ENCODE measurements at places on chromosomes 4 and X.

- no peak for DNase-seq
These were observed 72.0 kb downstream of the JAKMIP1 start for GRCh38 chr4:6128221-6128850.

DNA sequence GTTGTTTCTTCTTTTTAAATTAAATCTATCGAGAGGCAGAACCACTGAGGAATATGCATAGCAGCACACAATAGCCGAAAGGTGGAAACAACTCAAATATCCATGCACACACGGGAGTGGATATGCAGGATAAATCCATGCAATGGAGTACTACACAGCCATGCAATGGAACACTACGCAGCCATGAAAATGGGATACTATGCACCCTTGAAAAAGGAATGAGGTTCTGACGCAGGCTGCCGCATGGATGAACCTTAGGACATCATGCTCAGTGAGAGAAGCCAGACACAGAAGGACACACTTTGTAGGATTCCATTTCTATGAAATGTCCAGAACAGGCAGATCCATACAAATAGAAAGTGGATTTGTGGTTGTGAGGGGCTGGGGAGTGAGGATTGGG lies 18.4 kb upstream of the P2RY8 start:
- no peak for DNase-seq

GRCh38 chr4:55381502-55381901 lies 14.3 kb upstream of the TMEM165 start:
- no peak for DNase-seq

DNA sequence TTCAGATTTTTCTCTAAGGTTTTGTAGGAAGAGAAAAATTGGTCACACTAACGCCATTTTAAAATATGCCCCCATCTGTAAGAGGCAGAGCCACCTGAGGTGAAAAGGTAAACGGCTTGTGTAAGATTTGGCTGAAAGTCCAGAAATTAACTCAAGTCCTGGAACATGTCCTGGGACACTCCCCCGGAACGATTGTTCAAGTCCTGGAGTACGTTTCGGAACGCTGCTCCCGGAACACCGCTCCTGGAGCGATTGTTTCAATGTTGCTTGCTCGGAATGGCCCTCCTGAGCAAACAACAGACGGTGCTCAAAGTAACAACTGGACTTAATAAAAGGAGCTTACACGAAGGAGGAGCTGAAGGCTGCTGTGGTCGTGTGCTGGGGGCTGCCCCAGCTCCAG lies 796.5 kb upstream of the SLIT2 start:
- DNase-seq, result no peak

DNA sequence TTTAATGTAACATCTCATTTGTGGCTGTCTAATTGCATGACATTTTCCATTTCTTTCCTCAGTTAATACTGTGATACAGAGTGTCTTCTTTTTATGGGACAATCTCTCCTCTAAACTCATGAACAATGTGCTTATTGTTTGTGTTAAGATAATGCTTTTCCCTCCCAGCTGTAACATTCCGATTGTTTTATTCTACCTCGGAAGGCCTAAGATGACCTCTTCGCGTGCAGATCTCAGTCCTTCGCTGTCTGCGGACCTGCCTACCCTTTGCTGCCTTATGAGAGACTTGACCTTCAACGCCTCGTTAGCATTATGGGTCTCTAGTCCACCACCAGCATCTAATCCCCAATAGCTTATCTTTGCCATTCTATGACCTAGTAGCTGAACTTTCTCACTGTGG lies 29.8 kb upstream of the ZFP42 start:
- no peak for DNase-seq

- no peak for DNase-seq
These were observed 16.1 kb downstream of the ABCD1 start for GRCh38 chrX:153740631-153741222.

GRCh38 chrX:76555816-76556215 lies 128.3 kb downstream of the MAGEE1 start:
- peak; percentile 0 for DNase-seq

DNA sequence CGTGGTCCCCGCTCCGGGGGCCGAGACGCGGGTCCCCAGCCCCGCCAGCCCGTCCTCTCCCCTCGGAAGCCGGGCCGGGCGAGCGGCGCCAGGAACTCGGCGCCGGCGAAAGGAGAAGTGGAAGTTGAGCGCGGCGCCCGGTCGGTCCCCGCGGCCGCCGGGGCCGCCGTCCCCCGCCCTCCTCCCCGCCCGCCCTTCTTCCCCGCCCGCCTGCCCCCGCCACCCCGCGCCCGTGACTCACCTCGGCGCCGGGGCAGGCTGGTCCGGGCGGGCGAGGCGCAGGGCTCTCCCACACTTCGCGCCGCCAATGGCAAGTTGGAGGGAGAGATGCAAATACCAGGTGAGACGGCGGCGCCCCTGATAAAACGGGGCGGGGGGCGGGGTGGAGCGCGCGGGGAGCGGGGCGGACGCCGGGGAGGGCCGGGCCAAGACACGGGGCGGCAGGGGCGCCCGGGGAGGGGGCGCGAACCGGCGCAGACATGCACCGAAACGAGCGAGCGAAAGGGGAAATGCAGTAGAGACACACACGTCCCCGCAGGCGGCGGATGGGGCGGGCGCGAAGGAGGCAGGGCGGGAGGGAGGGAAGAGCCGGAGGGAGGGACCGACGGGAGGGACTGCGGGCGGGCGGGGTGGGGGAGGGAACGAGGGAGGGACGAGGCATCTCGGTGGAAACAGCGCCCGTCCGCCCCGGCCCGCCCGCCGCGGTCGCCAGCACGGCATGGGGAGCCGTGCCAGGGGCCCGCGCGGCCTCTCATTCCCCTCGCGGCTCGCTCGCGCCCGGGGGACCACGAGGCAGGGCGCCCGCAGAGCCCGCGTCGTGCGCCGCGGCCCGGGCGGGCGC lies at the start of gene ELF4:
TSS of gene ELF4 (minus strand) at position 119 of the 841 bp plus-strand sequence. CDS start 29,167 bp downstream, outside the sequence.
- peak; percentile 57 for DNase-seq

- no peak for DNase-seq
These were observed 386.1 kb downstream of the NLGN4X start for GRCh38 chrX:5842601-5843000.

GRCh38 chr4:107689912-107690587 lies 30.0 kb downstream of the PAPSS1 start:
- DNase-seq, result no peak

GRCh38 chr4:65046192-65047133 lies 623.8 kb downstream of the EPHA5 start:
- DNase-seq, result no peak

Data from T-helper 9 cell (primary cell).